ENCODE measurements at places on chromosomes 16 and 17.

- DNase-seq: no peak
These were observed 291.7 kb downstream of the CEP112 start for GRCh38 chr17:65900216-65900615.

- DNase-seq: no peak
These were observed 27.9 kb downstream of the SMPD3 start for GRCh38 chr16:68420366-68420942.

- no peak for DNase-seq
These were observed 9.4 kb downstream of the CYBC1 start for GRCh38 chr17:82440991-82441627.

GRCh38 chr17:74832421-74832820, 27.3 kb downstream of the GRIN2C start:
- no peak for DNase-seq

DNA sequence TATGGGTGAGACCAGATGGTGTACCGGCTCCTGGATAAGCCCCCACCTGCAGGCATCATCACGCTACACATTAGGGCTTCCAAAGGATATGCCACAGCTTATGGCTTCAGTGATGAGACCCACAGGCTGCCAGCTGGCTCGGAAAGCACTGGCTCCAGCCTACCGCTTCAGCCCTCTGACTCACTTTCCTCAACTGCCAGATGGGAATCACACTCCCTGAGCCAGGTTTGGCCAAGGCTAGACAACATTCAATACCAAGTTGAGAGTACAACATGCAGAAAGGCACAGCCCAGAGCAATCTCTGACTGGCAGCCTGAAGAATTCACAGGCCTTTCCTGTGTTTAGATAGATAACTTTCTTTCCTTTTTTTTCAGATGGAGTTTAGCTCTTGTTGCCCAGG, 10.3 kb downstream of the CENPV start:
- no peak for DNase-seq

GRCh38 chr17:81986606-81987005, 9.2 kb downstream of the ASPSCR1 start:
- DNase-seq: no peak

DNA sequence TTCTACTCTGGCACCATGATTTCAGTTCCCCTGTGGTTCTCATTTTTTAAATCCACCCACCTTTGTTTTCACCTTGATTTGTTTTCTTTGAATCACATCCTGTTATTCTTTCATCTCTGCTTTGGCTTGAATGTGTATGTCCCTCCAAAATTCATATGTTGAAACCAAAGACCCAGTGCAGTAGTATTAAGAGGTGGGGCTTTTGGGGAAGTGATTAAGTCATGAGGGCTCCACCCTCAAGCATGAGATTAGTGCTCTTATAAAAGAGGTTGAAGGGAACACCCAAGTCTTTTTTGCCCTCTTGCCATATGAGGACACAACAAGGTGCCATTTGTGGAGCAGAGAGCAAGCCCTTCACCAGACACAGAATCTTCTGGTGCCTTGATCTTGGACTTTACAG, 382.3 kb downstream of the SLC39A11 start:
- no peak for DNase-seq

GRCh38 chr16:75864243-75864642, 138.0 kb upstream of the CPHXL start:
- no peak for DNase-seq

DNA sequence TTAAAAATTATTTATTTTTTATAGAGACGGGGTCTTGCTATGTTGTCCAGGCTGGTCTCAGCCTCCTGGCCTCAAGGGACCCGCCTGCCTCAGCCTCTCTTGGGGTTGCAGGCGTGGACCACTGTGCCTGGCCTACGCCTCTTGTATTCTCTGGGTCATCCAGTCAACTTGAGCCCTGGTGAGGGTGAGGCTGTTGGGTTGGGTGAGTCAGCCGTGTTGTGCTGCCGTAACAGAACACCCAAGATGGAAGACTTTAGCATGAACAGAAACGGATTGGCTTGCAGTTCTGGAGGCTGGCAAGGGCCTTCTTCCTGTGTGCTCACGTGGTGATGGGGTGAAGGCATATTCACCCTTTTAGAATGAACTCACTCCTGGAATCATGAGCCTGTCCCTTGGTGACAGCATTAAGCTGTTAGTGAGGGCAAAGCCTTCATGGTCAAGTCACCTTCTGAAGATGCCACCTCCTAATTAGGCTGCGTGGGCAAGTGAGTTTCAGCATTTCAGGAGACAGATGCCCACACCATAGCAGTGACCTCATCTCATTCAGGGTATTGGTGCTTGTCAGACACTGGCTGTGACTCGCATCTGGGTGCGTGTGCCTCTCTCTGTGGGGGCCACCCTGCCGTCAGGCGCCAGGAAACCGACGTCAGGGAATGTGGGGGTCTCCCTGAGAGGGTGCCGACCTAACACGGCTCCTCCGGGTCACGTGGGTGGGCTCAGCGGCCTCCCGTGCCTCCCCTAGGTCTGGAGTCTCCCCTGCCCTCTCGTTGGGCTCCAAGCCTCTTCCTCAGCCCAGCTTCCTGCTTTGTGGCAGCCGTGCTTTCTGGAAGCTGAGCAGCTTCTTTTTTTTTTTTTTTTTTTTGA, 49.8 kb downstream of the WDR45B start:
- DNase-seq: peak; percentile 65

DNA sequence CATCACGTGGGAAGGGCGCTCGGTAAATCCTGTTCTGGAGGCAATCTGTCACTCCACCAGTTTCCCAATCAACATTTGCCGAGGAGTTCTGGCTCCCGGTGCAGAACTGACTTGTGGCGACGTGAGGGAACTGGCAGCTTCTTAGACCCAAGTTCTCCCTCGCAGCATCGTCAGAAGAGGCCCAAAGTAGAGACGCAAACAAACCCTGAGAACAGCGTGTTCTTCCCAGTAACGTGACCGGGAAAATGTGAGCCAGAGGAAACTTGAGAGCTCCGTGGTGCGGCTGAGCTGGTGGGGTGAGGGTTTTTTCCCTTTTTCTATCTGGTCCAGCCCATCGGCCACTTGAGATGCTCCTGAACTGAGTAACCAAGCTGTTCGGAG, 158.9 kb upstream of the CACNG5 start:
- no peak for DNase-seq

DNA sequence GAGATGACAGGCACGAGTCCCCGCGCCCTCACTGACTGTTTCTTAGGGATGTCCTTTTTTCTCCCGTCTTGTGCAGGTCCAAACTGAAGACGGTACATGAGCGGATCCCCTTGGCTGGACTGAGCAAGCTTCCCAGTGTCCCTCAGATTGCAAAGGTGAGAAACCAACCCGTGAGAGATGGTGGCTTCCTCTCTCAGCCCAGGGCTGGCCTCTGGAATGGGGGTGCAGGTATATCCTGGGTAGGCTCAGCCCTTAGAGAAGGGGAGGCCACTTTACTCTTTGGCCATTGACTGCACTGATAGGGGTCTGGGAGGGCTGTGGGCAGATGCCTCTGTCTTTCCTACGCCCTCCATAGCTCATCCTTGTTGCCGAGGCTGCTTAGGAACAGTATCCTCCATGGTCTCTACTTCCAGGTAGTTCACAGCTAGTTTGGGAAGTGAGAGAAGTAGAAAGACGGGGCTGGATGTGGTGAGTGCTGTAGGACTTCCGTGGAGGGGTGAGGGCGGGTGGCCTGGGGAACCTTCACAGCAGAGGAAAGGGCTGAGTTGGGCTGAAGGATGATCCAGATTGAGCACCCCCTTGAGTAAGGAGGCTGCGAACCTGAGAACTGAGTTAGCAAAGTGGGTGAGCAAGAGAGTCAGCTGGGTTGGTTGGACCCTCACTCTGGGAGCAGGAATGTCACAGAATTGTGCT, 83.0 kb downstream of the OR1D5 start:
- no peak for DNase-seq

DNA sequence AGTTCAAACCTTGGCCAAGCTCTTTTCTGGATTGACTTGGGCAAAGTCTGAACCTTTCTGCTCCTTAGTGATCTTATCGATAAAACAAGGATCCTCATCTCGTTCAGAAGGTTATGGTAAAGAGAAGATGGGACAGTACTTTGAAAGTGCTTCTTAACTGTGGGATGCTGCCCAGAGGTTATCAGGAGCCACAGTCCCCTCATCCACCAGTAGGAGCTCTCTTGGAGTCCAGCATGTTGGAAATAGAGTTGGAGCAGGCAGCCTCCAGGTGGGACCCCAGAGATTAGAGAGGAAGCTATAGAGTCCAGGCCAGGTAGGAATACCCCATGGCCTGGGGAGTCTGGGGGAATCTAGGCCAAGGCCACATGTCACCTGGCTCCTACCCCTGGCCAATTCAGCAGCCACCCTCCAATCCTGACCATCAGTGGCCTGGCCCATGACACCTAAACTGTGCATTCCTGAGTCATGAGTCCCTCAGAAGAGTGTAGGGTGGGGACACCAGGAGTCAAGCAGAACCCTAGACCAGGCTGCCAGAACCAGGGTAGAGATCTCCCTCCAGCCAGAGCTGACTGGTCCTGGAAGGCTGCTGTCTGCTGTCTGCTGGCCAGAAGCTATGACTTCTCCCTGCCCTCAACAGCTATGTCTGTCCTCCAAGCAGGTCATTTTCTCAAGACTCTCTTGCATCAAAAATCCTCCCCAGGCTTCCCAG, 144.3 kb downstream of the AIPL1 start:
- no peak for DNase-seq

GRCh38 chr17:42177684-42178083, 3.3 kb downstream of the KCNH4 start:
- DNase-seq: no peak

DNA sequence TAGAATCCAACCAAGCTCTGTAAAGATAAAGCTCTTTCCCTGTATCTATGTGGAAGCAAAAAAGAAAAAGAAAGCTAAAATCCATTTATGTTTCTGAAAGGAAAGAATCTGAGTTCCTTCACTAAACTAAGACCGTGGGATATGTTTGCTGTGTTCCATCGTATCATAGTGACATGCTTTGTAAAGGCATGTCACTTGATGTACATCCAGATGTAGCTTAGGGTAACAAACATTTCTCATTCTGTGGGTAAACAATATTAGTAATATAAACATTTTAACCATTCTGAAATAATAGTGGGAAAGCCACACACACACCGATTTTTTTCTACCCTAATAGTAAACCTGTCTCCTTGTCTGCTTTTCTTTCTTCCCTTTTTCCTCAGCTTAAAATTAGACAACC, 78.1 kb downstream of the TUBD1 start:
- DNase-seq: no peak

GRCh38 chr17:4548721-4549531, 6.3 kb downstream of the MYBBP1A start:
- DNase-seq: no peak

DNA sequence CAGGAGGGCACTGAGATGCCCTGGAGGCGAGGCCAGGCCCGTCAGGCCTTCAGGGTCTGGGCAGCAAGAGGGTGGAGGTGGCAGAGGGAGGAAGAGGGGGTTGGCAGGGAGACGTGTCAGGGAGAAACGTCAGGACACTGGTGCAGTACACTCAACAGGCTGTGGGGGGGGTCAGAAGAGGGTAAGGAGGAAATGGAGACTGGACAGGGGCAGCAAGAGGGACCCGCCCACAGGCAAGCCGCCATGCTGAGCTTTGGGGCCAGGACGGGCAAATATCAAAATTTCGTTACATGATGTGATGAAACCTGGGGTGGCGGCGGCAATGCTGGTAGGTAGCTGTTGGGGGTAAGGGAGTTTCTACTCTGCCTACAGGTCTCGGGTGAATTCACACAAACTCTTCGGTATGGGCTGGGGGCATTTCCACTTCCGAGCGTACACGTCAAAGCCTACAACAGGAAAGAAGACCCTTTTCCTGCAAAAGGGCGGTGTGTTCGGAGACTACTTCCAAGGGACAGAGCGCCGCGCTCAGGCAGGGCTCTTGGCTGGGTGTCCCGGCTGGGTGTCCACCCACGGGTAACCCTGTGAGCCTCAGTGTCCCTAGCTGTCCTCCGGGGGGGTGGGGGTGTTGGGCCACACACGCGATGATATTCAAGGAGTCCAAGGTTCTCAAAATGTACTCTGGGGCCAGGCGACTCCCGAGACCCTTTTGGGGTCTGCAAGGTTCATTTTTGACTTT, 43.3 kb upstream of the ATP2A3 start:
- DNase-seq: no peak

- no peak for DNase-seq
These were observed 35.1 kb upstream of the CREBBP start for GRCh38 chr16:3915426-3916260.

DNA sequence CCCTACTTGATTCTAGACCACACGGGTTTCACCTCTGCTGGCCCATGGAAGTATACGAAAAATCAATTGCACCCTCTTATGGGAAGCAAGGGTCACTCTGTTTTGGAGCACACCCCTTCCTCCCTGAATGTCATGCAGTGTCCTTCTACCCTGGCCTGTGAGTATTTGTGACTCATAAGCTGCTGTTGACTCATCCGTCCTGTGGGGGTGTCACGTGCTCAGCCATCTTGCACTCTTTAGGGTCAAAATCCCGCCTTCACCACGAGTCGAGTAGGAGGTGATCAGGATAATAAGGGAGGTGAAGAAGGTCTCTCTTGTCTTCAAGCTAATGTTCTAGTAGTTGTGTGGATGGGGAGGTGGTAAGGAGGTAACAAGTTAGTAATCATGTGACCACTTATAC, 341.0 kb upstream of the EEF2KMT start:
- DNase-seq: no peak

GRCh38 chr16:73558219-73558618, 510.3 kb upstream of the ZFHX3 start:
- no peak for DNase-seq

DNA sequence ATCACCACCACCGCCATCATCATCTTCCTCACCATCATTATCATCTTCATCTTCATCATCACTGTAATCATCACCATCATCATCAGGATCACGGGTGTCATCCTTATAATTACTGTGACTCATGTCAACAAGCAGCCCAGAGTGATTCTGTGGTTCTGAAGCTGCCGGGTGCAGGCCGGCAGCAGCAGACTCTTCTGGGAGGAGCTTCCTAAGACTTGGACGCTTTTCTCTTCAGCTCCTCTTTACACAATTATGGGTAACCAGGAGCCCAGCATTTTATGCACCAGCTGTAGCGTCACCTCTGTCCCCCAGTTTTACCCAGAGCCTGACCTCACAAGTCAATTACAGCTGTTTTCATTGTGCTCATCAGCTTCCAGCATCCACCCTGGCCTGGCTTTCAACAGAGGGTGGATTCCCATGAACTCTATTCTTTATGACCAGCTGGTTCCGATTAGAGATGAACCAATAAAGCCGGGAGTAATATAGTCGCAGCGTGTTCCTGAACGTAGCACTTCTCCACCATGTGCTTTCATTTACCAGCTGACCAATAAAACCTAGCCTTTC, 275.8 kb downstream of the FOXL1 start:
- DNase-seq: no peak

Data from inflammatory macrophage (primary cell).